ENCODE measurements at places on chromosomes 3 and 15. TPM values are rescaled to one million over a fixed set of nuclear protein-coding genes. Genes with fewer than 3 reads are reported as not detected.

DNA sequence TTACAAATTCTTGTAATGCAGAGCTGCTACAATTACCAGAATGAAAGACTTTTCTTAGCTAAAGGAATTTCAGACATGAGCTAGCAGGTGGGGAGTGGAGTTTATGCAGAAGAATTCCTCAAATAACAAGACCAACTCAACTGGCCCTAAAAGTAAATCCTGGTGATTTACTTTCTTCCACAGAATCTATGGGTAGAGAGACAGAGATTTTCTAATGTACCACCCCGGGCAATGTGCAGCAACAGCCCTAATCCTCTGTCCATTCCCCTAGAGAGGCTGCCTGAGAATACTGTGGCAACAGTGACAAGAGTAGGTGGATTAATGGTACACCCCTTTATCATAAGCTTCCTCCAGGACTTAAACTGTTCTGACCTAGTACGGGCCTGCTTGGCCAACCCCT lies 55.2 kb downstream of the AQR start:
- no peaks in the 10 kb centered on the region for H3K27me3 ChIP-seq
- DNase-seq = no peak
- H3K4me1 ChIP-seq = no peaks in the 10 kb centered on the region
- H3K27ac ChIP-seq = no peak overlapping the region
- H3K36me3 ChIP-seq = peaks cover 6% of the 10 kb centered on the region

Gene CMC1
- total RNA-seq = 7.9 TPM

DNA sequence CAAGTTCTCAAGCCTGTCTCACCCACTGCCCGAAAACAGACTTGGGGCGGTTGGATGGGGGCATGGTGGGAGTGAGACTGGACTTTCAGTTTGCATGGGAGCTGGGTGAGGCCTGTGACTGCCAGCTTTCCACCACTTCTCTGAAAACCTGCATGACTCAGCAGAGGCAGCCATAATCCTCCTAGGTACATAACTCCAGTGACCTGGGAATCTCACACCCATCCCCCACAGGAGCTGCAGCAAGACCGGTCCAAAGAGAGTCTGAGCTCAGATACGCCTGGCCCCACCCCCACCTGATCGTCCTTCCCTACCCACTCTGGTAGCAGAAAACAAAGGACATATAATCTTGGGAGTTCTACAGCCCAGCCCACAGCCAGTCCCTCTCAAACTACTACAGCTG lies 107.2 kb downstream of the NSMCE3 start:
- H3K27me3 ChIP-seq = no peaks in the 10 kb centered on the region
- no peak overlapping the region for H3K4me3 ChIP-seq
- H3K27ac ChIP-seq = no peak overlapping the region
- no peak for DNase-seq
- H3K4me1 ChIP-seq = no peaks in the 10 kb centered on the region
- no peaks in the 10 kb centered on the region for H3K36me3 ChIP-seq

Gene DENND4A
- total RNA-seq = 25.3 TPM

- no peaks in the 10 kb centered on the region for H3K4me1 ChIP-seq
- no peak overlapping the region for H3K4me3 ChIP-seq
- no peaks in the 10 kb centered on the region for H3K36me3 ChIP-seq
- DNase-seq = no peak
- H3K27ac ChIP-seq = no peak overlapping the region
Observed at GRCh38 chr15:101216100-101216499, 35.7 kb downstream of the CHSY1 start.

DNA sequence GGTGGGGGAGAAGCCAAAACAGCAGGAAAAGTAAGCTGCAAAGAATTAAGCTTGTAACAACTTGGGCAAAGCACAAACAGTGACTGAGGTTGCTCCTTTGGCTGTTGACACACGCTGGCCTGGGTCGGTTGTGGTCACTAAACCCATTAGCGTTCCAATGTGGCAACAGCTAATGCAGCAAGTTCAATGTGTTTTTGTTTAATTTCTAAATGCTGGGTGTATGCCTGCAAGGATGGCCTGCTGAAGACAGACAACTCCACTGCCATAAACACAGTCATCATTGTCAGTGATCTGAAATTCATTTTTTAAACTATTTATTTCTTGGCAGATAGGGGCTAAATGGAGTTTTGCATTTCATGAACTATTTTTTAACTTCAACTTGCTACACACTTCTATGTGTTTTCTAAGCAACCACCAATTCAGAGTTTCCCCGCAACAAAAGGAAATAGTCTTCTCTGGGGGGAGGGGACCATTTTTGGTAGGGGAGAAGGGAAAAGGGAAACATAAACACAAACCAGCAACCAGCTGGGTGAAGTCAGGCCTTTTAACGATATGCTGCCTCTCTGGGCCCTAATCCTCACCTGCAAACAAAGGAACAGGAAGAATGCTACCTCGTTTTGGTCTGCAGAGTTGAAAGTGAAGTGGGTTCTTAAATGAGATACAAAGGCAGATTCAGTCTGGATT lies 34.8 kb upstream of the WNT5A start:
- no peaks in the 10 kb centered on the region for H3K27me3 ChIP-seq
- no peak overlapping the region for H3K4me3 ChIP-seq
- H3K27ac ChIP-seq = no peak overlapping the region
- peaks cover 11% of the 10 kb centered on the region for H3K4me1 ChIP-seq
- peak; percentile 56 for DNase-seq

GRCh38 chr15:46996359-46996758 lies 720.9 kb upstream of the SEMA6D start:
- no peak overlapping the region for H3K27ac ChIP-seq
- H3K4me1 ChIP-seq = no peaks in the 10 kb centered on the region
- H3K4me3 ChIP-seq = no peak overlapping the region

Gene UNC13C
- 0.88 TPM for total RNA-seq

DNA sequence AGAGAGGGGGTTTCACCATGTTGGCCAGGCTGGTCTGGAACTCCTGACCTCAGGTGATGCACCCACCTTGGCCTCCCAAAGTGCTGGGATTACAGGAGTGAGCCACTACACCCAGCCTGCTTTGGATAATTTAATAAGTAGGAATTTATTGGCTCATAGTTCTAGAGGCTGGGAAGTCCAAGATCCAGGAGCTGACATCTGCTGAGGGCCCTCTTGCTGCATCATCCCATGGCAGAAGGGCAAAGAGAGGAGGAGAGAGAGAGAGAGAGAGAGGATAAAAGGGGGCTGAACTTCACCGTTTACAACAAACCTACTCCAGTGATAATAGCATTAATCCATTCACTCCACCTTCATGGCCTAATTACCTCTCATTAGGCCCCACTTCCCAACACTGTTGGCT lies 62.0 kb upstream of the HES1 start:
- peaks cover 7% of the 10 kb centered on the region for H3K4me1 ChIP-seq
- no peak overlapping the region for H3K4me3 ChIP-seq
- no peak overlapping the region for H3K27ac ChIP-seq
- H3K36me3 ChIP-seq = no peaks in the 10 kb centered on the region
- no peaks in the 10 kb centered on the region for H3K27me3 ChIP-seq

DNA sequence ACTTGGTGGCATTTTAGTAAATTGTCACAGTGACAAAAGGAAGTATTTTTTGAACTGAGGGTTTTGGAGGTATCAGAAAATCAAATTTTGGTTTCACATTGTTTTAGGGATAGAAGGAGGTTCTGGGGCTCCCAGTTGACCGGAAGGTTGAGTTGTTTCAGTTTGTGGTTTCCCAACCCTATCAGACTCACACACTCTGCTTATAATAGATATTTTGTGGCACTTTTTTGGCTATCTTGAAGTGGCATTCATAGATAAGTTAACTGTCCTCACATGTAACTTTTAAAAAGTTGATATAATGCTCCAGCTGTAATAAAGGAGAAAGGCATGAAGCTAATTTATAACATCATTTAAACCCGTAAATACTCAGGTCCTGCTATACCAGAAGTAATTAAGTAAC lies 12.8 kb downstream of the ARMC8 start:
- H3K27me3 ChIP-seq = no peaks in the 10 kb centered on the region
- DNase-seq = no peak
- H3K4me3 ChIP-seq = no peak overlapping the region

- DNase-seq = no peak
- no peaks in the 10 kb centered on the region for H3K36me3 ChIP-seq
- no peak overlapping the region for H3K27ac ChIP-seq
- H3K4me3 ChIP-seq = no peak overlapping the region
- no peaks in the 10 kb centered on the region for H3K27me3 ChIP-seq
Observed at GRCh38 chr3:56303487-56303886, 164.8 kb downstream of the ERC2 start.

DNA sequence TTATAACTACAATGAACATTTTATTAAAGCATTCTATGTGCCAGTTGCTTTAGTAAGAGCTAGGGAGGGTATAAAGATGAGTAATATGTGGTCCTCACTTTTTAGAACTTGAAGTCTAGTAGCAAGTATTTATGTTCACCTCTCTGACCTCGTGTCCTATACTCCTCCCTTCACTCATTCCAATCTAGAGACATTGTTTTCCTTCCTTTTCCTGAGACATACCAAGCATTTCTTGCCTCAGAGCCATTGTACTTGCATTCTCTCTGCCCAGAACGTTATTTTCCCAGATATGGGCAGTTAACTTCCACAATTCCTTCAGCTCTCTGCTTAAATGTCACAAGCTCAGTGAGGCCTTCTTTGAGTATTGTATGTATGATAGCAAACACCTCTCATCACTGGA lies 408.6 kb downstream of the PDCD6IP start:
- no peak for DNase-seq
- no peaks in the 10 kb centered on the region for H3K27me3 ChIP-seq
- H3K4me1 ChIP-seq = no peaks in the 10 kb centered on the region
- no peak overlapping the region for H3K27ac ChIP-seq

Gene GOLGA6B
- total RNA-seq = not detected

DNA sequence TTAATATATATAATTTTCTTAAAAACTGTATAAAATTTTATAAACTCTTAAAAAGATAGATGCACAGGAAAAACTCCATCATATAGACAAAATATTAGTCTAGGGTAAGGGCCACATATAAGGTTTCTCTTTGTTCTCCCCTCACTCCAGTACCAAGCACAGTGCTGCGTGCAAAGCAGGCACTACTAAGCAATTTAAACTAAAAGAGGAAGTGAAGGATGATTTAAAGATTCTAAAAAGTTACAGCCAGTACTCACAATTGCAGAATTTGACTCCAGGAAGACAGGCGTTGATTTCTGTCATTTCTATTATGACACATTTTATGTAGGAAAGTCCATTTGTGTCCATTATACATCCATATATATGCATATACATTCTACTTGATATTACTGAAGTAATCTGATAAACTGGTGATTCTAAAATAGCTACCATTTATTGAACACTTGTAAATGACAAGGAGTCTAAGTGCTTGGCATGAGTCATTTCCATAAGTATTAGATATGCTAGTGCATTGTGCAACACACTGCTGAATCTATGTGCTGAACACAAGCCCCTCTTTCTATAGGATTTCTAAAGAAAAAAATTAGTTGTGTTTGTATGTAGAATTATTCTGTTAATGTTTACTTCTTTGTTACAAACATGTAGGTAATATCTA lies 785.5 kb upstream of the ARRDC4 start:
- no peak overlapping the region for H3K4me3 ChIP-seq
- no peaks in the 10 kb centered on the region for H3K4me1 ChIP-seq
- no peak for DNase-seq
- H3K27me3 ChIP-seq = no peaks in the 10 kb centered on the region
- no peaks in the 10 kb centered on the region for H3K36me3 ChIP-seq
- no peak overlapping the region for H3K27ac ChIP-seq

Gene ROBO2
- 1.3 TPM for total RNA-seq

DNA sequence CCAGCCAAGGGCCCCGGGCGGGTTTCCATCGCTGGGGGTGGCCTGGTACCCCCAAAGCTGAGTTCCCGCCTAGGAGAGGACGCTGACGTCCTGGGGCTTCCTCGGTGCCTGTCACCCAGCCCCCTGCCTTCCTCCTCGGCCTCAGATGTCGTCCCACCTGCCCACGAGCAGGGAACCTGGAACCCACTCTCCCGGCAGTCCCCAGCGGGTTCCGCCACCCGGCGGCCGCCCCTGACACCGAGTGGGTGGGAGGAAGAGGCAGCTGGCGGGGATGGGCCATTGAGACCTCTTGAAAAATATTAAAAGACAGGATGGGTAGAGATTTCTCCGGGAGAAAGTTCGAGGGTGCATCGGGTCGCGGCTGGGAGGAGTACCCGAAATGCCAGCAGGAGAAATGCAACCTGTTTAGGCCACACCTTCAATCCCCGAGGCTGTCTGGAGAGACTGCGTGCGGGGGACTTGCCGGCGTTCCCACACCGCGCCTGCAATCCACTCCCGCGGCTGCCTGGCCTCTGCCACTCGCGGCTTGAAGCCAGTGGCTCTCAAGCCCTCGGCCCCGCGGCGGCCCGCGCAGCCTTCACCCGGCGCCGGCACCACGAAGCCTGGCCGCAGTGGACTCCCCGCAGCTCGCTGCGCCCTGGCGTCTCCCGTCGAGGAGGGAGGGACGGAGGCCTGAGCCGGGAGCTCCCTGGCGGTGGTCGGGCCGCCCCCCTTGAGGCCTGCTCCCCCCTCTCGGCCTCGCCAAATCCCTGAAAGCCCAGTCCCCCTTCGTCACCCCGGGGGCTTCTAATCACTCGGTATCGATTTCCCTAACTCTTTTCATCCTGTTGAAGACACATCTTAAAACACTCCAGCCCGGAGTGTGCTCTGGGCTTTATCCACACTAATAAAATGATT lies 8.6 kb upstream of the NR2F2 start:
- H3K36me3 ChIP-seq = no peaks in the 10 kb centered on the region
- peak overlapping the region; percentile 76 for H3K4me3 ChIP-seq
- H3K27ac ChIP-seq = peak overlapping the region; percentile 82
- no peak for DNase-seq

Gene RETNLB
- total RNA-seq = not detected

DNA sequence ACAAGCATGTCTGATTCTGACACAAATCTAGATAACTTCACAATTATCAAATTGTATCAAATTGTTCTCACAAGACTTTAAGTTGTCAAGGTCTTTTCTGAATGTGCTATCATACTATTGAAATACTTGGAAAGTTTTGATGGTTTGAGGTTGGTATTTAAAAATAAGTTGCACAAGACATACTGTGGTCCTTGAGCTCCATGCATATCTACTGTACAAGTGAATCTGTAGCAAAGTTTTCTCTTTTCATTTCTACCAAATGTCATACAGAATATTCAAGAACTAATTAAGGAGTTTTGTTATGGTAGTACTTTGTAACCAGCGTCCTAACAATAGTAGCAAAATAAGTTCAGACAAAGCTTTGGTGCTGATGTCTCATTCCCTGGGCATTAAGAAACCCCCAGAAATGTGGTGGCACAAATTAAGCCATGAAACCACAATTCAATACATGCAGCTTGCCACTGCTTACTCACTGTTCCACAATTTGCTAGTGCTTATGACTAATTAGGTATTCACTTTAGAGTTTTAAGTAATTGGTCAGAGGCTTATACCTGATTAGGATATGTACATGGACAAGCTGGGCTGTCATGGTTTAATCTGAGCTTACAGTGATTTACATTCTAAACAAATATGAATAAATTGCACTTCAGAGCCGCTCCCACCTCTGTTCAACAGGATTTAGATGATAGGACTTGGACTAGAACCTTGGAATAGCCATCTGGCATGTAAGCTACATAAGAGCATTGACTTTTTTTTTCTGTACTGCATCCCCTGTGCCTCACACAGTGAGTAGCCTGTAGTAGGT lies 8.8 kb downstream of the TBC1D23 start:
- H3K4me3 ChIP-seq = no peak overlapping the region
- H3K4me1 ChIP-seq = no peaks in the 10 kb centered on the region
- no peak overlapping the region for H3K27ac ChIP-seq
- no peaks in the 10 kb centered on the region for H3K36me3 ChIP-seq
- DNase-seq = no peak

Gene HRG
- total RNA-seq = not detected

Gene SLC9A9
- 17.3 TPM for total RNA-seq

Measured in breast epithelium (tissue), 4 donors.